ENCODE measurements at places on chromosomes 16 and 17. TPM values are rescaled to one million over a fixed set of nuclear protein-coding genes. Genes with fewer than 3 reads are reported as not detected.

COX10 gene
- 30.4 TPM for total RNA-seq

NOG gene
- total RNA-seq: 0.73 TPM

OTOA gene
- total RNA-seq: 0.09 TPM

RGS11 gene
- total RNA-seq: 0.09 TPM

MRM1 gene
- total RNA-seq: 24.9 TPM

CLEC3A gene
- total RNA-seq: not detected

DNA sequence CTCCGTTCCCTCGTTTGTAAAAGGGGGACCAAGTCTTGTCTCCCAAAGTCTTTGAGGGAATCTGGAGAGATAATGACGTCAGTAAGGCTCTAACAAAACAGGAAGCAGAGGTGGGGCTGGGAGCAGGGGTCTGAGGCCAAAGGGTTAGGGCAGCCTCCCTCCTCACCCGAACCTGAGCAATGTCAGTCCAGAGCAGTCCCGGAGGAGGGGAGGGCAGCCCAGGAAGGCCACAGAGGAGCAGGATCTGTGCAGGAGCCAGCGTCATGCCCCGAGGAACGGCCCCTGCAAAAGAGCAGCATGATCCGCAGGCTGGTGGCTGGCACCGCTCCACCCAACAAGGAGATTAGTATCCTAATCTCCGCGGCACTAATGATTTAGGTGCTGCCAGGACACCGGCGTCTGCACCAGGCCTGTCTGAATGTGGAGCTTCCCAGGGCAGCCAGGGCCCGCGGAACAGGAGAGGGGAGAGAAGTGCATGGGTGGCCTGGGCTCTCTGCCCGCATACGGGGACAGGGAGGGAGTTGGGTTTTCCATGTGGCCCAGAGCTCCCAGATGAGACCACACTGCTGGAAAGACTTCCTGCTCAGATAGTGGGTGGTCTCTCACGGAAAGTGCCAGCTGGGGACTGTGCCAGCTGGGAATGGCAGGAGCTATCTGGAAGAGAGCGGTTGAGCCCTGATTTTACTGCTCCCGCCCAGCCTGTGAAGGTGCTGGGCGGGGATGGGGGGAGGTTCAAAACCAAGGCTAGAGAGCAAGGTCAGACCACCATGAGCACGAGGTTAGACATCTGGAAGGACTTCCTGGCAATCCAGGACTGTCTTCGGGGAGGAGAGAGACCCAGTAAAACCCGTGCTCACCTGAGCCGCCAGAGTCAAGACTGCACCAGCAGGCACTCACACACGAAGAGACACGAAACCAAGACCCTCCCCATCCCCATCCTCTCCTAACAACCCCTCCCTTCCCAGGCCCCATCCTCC lies 11.0 kb upstream of the KRT17 start:
- no peaks in the 10 kb centered on the region for H3K4me1 ChIP-seq
- no peaks in the 10 kb centered on the region for H3K27me3 ChIP-seq
- H3K27ac ChIP-seq: no peak overlapping the region
- H3K4me3 ChIP-seq: no peak overlapping the region
- H3K36me3 ChIP-seq: no peaks in the 10 kb centered on the region

DNA sequence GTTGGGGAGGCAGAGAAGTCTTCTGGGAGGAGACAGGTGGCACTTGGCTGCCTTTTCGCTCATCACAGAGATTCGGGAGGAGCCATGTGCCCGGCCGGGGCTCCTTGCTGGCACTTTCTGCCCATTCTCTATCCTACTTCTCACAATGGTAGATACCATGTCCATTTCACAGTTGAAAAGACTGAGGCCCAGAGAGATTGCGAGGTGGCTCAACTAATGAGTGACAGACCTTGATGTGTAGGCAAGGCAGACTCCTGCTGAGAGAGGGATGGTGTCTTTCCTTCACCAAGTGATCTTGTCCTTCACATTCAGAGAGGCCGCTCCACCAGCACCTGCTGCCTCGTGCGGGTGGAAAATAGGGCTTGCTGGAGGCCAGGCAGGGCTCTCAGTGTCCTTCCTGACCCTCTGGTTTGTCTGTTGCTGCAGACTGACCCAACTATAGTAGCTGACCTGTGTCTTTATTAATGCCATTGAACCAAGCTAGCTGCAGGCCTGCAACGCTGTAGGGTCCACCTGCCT lies 42.1 kb downstream of the MPRIP start:
- DNase-seq: no peak
- H3K36me3 ChIP-seq: no peaks in the 10 kb centered on the region
- H3K27me3 ChIP-seq: no peaks in the 10 kb centered on the region
- no peak overlapping the region for H3K27ac ChIP-seq

GRCh38 chr16:24689128-24689527 lies 40.3 kb upstream of the TNRC6A start:
- H3K4me3 ChIP-seq: no peak overlapping the region
- H3K27ac ChIP-seq: no peak overlapping the region
- DNase-seq: no peak
- H3K4me1 ChIP-seq: no peaks in the 10 kb centered on the region
- H3K27me3 ChIP-seq: no peaks in the 10 kb centered on the region
- H3K36me3 ChIP-seq: no peaks in the 10 kb centered on the region

DNA sequence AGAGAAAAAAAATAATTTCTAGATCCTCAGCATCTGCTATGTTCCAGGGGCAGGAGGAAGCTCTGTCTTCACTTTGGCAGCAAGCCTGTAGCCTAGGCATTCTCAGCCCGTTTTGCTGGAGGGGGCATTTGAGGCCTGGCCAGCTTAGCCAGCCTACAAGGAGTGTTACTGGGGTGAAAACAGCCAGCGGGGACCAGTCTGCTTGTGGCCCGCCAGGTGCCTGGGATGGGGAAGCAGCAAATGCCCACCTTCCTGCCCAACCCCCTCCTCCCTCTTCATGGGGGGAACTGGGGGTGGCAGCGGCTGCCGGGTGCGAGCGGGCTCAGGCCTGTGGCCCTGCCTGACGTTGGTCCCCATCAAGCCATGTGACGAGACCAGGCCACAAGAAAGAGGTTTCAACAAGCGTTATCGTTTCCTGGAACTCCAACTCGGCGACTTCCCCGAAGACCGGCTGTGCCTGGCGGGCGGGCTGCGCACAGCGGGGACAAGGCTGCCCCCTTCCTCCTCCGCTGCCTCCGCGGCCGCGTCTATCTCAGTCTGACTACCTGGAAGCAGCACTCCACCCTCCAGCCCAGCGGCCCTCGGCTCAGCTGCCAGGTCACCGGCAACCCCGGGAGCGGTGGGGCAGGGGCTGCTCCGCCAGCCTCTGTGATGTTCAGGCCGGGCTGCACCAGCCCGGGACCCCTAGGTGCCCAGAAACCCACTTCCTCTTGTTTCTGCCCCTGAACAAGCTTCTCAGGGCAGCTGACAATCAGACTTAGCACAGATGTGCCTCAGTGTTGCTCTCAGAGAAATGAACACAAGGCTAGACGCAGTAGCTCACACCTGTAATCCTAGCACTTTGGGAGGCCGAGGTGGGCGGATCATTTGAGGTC lies 22.9 kb downstream of the SOCS1 start:
- H3K27ac ChIP-seq: peak overlapping the region; percentile 90
- peaks cover 60% of the 10 kb centered on the region for H3K4me1 ChIP-seq

DNA sequence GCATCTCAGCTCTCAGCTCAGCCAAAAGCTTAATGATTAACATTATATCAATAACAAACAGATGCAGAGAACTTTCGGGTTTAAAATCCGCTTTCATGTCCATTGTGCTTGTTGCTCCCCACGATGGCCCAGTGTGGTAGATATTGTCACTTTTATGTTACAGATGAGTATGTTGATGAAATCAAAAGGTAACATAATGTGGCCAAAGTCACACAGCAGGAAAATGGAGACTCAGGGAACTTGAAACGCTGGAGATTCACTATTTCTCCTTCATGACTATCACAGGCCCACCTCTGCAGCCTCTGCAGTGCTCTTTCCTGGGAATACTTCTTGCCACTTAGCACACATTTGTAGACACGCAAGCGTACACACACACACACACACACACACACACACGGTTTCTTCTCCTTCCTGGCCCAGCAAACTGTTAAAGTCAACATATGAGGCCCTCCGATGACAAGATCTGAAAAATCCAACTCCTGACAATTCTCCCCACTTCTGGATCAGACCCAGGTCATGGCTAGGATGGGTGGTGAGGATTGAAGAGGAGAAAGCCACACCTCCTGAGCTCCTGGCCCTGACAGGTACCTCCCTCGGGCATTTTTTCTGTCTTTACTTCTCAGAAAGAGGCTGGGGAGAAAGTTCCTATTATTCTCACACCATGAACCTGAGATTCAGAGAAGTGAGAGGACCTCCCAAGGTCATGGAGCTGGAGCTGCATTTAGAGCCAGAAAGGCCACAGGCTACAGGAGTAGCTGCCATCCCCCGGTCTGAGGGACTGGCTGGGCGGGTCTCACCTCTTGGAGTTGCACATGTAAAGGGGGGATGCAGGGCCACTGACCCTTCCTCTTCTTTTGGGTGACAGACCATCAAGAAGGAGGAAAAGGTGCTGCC lies 9.7 kb downstream of the DRC7 start:
- no peaks in the 10 kb centered on the region for H3K4me1 ChIP-seq
- no peak overlapping the region for H3K27ac ChIP-seq
- H3K27me3 ChIP-seq: no peaks in the 10 kb centered on the region
- no peak for DNase-seq

- peaks cover 25% of the 10 kb centered on the region for H3K4me1 ChIP-seq
- H3K27ac ChIP-seq: peak overlapping the region; percentile 34
- H3K27me3 ChIP-seq: no peaks in the 10 kb centered on the region
Observed at GRCh38 chr16:83899272-83899897, 470 bp downstream of the MLYCD start.
